Vagina (tissue), 2 donors: ENCODE measurements at places on chromosomes 7 and 10. TPM values are rescaled to one million over a fixed set of nuclear protein-coding genes. Genes with fewer than 3 reads are reported as not detected.

- peak overlapping the region; percentile 83 for H3K4me3 ChIP-seq
- no peaks in the 10 kb centered on the region for H3K27me3 ChIP-seq
- H3K27ac ChIP-seq, result peak overlapping the region; percentile 82
- no peak for DNase-seq
Measured at GRCh38 chr7:112205343-112206237, 609 bp downstream of the DOCK4 start.

PLEKHA1 gene
- 28.7 TPM for total RNA-seq

OR6V1 gene
- total RNA-seq, result not detected

- H3K4me1 ChIP-seq, result peaks cover 53% of the 10 kb centered on the region
- peak overlapping the region; percentile 82 for H3K4me3 ChIP-seq
- H3K27me3 ChIP-seq, result no peaks in the 10 kb centered on the region
- no peaks in the 10 kb centered on the region for H3K36me3 ChIP-seq
- H3K27ac ChIP-seq, result peak overlapping the region; percentile 92
- DNase-seq, result no peak
Measured at GRCh38 chr10:100008142-100008522, 1.6 kb downstream of the DNMBP start.

NMT2 gene
- total RNA-seq, result 15.2 TPM

DNA sequence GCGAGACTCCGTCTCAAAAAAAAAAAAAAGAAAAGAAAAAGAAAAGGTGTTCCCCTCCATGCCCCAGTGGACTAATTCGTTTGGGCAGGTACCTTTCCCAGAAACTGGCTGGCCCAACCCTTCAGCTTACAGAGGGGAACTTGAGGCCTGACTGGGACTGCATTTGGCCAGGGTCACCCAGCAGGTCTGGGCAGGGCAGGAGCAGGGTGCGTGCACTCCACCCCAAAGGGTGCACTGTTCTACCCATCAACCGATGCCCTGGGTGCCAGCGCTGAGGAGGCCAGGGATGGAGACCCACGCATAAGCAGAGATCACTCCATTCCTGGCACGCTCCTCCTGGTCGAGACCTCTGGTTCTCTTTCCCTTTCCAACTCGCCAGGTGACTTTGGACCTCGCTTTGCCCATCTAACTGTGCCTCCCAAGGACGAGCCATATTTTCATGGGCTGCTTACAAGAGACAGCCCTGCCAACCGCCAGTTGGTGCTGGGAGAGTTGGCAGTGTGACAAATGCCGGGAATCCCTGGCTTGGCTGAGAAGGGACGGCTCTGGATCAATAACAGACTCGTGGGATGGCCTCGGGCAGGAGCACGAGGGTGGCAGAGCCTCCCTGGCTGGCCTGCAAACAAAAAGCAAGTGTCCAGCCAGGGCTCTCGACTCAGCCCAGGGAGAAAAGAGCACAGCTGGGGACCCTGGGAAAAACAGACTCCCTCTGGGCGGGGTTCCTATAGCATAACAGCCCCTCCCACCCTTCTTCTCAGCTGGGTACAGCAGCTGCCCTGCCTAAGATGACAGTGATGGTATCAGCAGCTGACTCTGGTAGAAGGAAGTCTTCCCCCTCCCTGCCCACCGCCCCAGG is 7.9 kb downstream of the HSPB1 start:
- H3K27ac ChIP-seq, result peak overlapping the region; percentile 100
- DNase-seq, result peak; percentile 86
- H3K27me3 ChIP-seq, result no peaks in the 10 kb centered on the region
- peaks cover 30% of the 10 kb centered on the region for H3K4me1 ChIP-seq

GRCh38 chr7:129213828-129214227 is 11.0 kb upstream of the AHCYL2 start:
- H3K36me3 ChIP-seq, result no peaks in the 10 kb centered on the region
- H3K27ac ChIP-seq, result no peak overlapping the region
- H3K4me3 ChIP-seq, result no peak overlapping the region
- no peak for DNase-seq

DNA sequence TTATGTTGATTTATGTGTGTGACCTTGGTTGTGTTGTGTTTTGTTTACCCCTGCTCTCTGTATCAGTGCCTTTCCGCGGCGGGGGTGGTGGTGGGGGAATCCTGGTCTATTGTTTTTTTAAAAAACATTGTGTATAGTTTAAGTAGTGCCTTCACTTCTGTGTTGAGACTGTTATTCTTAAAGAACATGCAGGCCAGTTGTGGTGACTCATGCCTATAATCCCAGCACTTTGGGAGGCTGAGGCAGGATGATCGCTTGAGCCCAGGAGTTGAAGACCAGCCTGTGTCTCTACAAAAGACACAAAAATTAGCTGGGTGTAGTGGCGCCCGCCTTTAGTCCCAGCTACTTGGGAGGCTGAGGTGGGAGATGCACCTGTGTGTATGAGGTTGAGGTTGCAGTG is 429.0 kb upstream of the LRGUK start:
- no peaks in the 10 kb centered on the region for H3K4me1 ChIP-seq
- H3K27ac ChIP-seq, result no peak overlapping the region
- no peaks in the 10 kb centered on the region for H3K27me3 ChIP-seq
- DNase-seq, result no peak

- no peak for DNase-seq
- H3K27ac ChIP-seq, result no peak overlapping the region
- peaks cover 8% of the 10 kb centered on the region for H3K27me3 ChIP-seq
- H3K36me3 ChIP-seq, result no peaks in the 10 kb centered on the region
- H3K4me1 ChIP-seq, result peaks cover 23% of the 10 kb centered on the region
Measured at GRCh38 chr10:101771380-101771779, 4.5 kb downstream of the FGF8 start.

DNA sequence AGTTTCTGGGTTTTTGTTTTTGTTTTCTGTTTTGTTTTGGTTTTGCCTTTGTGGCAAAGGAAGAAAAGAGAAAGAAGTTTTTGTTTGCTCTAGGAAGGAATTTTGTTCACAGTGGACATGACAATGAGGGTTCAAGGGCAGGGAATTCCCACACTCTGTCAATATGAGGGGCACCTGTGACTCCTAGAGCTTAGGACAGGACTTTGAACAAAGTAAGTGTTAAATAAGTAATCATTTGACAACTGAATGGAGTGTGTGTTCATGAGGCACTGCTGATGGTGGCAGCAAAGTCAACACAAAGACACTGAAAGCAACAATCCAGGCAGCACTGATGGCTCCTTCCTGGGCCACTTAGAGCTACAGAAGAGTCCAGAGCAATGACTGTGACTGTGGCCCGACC is 1381.1 kb upstream of the LRRTM3 start:
- H3K4me1 ChIP-seq, result no peaks in the 10 kb centered on the region
- no peak overlapping the region for H3K4me3 ChIP-seq
- no peaks in the 10 kb centered on the region for H3K27me3 ChIP-seq
- no peaks in the 10 kb centered on the region for H3K36me3 ChIP-seq
- no peak for DNase-seq
